SK-N-SH (cell line): ENCODE measurements at places on chromosomes 12 and 14. TPM values are rescaled to one million over a fixed set of nuclear protein-coding genes. Genes with fewer than 3 reads are reported as not detected.
A peak's percentile ranks its signal among the peaks of the same experiment; 100 is the strongest.

GRCh38 chr12:102496591-102496990 lies 16.2 kb upstream of the IGF1 start:
- DNase-seq, result no peak

DNA sequence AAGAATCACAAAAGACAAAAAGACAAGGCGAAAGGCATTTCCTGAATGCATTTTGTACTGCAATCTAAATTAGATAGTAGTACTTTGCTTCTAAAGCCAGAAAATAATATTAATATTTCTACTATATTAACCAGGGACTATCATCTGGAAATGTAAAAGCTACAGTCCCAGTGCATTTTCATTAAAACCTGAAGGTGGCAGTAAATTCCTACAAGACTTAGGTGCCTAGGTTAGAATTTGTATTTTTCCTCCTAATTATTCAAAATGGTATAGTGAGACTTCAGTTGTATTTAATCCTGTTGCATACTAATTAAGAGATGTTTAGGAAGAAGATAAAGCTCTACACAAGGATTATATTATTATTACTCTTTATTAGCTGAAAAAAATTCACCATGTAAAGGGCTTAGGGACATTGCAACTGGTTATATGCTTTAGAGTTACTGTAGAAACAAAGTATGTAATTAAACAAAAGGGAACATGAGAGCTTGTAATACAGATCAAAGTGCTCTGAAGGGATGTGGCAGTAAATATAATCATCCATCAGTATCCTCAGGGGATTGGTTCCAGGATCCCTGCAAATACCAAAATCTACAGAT lies 53.6 kb downstream of the BRMS1L start:
- peak; percentile 39 for DNase-seq

DNA sequence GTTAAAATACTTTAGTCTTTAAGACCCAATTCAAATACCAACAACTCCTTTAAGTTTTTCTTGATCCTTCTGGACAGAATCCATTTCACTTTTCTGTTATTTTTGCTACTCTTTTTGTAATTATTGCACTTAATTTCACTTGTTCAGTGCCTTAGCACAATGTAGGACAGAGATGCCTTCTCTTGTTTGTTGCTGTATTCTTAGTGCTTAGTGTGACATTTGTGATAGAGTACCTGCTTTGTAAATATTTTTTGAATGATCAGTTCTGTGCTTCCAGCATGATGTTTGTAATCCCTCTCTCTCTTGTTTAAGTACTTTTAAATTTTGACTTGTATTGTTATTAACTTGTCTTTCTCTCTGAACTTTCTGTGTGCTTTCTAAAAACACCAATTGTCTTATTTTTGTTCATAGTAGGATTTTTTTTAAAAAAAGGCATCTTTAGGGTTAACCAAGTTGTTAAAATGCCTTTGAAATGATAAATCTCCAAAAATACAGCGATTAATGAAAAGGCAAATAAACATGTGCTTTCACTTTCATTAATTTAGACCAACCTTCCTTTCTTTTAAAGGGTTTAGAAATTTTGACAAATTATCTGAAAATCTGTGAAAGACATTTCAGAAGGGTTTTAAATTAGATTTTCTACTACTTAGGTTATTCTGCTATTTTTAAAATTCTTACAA lies 11.9 kb downstream of the NAA30 start:
- DNase-seq, result no peak

DNA sequence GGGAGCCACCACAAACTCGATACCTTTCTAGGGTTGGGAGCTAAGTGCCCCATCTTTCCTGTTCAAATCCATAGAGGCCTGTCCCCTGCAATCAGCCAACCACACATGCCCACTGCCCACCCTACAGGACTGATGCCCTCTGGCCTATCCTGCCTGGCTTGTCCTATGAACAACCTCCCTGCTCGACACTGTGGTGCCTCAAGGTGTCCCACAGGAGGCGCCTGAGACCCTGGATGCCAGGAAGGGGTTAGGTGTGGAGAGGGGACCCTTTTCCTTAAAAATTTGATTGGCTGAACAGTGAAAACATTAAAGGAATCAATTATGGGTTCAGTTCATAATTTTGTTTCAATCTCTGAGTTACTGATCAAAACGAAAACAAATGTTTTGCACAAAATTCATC lies 97.3 kb upstream of the FZD10 start:
- no peak for DNase-seq

DNA sequence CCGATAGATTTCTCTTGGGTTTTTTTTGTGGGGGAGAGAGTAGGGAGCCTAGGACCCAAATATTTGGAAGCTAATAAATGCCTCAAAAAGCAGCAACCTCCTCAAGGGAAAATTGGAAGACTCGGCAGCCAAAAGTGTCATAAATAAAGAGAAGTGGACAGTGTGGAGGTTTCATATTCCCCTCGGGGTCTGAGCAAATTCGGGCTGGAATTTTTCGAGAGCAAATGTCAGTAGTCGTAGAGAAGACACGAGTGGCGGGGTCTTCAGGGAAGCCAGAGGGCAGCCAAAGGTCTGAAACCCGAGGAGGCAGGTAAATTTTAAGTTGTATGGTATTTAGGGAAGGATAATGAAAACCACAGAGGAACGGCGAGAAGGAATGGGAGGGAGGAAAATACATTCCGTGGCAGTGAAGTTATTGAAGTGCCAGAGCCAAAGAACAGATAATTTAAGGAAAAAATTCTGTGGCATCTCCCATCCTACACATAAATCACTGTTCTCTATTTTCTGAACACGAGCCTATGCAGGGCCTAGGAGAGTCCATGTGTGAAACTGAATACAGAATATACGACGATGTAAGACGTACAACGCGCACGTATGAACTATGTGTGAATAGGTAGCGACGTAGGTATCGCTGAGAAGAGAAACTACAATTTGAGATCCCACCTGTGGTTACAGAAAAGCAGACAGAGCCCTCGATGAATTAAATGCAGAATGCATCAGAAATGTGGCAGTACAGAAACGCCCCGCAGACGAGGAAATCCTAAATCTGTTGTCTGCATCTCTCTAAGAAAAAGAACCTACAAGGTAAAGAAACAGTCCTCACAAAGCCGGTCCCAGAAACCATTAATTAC lies 12.9 kb downstream of the BCL11B start:
- DNase-seq, result no peak

DNA sequence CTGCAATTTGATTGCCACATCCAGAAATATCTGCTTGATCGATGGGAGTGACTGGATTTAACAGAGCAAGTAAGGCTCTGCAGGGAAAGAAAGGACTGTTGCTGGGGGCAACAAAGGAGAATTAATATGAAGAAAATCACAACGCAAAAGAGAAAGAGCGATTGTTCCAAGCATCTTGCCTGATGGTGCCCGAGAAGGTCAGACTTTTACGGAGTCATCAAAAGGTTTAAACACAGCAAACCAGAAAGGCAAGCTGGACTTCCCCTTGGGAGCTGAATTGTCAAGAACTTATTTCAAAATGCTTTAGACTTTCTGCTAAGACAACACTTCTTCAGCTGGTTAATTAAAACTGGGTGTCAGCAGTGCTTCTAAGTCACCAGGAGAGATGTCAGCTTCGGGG lies 791.5 kb downstream of the MED13L start:
- no peak for DNase-seq

GRCh38 chr12:10140001-10140400 lies 10.0 kb upstream of the CLEC7A start:
- peak; percentile 10 for DNase-seq

DNA sequence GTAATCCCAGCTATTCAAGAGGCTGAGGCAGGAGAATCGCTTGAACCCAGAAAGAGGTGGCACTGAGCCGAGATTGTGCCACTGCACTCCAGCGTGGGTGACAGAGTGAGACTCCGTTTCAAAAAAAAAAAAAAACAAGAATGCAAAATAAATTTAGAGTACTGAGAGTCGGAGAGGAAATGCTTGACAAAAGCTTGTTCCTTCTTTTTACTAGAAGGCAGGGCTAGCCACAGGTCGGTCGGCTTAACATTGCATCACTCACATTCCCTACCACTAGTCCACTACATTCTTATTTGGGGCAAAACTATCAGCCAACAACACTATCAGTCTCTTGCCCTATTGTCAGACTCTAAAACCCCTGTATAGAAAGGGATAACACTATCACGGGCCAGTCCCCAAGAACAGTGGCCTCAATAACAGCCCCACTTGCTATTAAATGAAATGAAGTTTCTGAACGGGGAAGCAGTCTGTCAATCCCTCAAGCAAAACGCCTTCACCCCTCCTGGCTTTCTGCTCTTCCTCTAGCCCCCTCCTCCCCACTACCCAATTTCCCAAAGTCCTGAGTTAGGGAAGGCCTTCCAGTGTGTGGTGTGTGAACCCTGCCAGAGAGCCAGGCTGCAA lies 1.0 kb downstream of the RNF41 start:
- DNase-seq, result no peak

DNA sequence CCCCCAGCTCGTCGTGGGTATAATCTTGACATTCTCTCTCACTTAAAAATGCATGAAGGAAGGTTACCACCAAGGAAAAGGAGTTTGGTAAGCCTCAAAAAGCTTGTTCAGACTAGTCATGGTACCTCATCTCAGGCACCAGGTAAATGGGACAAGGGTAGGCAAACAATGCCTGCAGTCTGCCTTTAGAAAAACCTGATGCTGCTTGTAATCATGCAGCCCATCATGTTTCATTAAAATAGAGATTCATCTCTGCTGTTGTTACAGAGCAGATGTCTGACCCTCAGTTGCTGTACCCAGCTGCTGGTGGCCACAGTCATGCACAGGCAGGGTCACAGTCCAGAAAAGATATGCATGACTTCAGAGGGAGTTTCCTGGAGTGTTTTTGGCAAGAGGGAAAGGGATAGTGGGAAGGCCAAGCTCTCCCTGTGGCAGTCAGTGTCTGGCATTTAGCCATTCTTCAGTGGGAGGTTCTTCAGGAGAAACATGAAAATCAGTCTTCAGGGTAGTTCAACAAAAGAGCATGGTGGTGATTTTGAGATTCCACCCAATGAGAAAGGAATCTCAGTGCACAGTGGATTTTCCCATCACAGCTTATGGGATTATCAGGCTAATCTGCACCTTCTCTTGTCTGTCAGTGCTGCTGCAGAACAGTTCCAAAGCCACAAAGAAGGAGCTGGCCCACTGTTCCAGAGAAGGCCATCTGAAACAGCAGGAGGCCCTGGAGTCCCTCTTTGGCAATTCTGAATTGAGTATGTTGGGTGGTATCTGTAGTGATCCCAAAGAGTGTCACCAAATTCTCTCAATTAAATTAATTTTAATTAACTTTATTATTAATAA lies 202.7 kb upstream of the FRMD6 start:
- DNase-seq, result peak; percentile 45

DNA sequence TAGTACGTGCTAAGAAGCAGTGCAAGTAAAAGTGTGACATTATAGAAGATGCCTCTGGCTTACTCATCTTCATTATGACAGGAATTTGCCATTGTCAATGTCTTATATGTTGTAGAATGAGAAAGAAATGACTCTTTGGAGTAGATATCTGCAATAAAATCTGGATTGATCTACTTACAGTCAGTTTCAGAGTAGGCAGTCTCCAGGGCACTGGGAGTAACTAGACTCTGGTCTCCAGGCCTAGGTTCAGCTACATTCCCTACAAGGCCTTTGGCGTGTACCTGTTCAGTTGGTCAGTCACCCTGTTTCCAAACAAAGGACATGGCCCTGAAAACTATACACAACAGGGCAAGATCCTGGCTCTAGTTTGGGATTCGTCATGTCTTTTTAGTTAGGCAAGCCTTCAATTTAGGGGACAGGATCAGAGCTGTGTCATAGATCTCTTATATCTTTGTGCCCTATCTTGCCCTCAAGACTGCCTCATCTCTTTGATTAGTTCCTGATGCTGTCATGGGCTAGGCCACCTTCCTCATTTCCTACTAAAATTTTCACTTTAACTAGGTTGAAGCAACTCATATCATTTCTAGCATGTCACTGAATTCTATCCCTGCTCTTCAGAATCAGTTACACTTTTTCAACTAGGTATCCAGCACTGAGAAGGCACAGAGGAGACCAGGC lies 410.0 kb downstream of the RAD51B start:
- no peak for DNase-seq

DNA sequence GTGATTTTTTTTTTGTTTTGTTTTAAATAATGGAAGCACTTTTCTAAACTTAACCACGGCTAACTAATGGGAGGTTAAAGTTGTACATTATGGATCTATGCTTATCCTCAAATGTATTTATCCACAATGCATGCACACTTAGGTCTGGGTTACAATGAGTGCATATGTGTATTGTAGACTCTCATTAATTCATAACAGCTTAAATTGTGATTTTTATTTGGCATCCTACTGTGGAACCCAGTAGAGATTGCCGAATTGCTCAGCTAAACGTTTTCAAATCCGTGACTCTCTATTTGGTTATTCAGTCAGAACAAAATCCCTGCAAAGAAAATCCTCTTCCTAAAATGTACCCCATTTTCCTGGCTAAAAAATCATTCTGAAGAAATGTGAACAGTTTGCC lies 244.0 kb downstream of the SLC25A21 start:
- no peak for DNase-seq

DNA sequence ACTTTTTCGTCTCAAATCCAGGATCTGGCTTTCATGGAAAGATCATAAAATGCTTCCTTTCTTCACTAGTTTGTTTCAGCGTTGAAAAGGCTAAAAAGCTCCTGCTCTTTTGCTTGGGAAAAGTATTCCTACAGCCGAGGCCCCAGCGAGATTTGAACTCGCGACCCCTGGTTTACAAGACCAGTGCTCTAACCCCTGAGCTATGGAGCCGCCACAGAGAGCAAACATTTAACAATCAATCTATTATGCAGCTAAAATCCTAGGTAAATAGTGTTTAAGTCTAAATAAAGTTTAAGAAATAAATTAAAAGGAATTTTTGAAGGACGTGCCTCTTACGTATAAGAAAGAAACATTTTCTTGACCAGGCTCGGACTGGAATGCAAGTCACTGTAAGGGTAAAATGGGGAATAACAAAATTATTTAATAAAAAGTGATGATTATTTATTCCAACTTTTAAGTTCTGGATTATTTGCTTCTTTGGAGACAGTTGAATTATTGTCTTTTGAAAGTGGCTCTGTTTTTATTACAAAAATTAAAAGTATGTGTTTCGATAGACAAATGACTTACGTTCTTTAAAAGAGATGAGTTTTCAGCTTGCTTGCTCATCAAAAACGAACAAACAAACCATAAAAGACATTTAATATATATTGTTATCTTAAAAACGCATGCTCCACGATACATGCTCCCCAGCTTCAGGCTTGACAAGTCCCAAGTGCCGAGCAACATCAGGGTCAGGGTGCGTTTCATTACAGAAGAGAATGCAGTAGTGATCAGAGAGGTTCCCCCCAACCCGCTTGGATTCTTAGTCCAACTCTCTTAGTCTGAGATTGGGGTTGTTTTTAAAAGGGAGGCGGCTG lies 10.2 kb downstream of the OR6S1 start:
- no peak for DNase-seq

GRCh38 chr14:105354541-105354940 lies 40.0 kb downstream of the PACS2 start:
- DNase-seq, result no peak

- no peak for DNase-seq
Measured at GRCh38 chr12:89450907-89451306, 73.7 kb downstream of the GALNT4 start.

The SLC6A12 gene
- polyA plus RNA-seq, result 0.02 and 0.06 TPM in 2 replicates

The KRT77 gene
- polyA plus RNA-seq, result not detected in 2 replicates

The NIN gene
- 10.0 and 11.8 TPM in 2 replicates for polyA plus RNA-seq
